Posterior vena cava (tissue), 2 donors: ENCODE measurements at places on chromosomes 3 and 15. TPM values are rescaled to one million over a fixed set of nuclear protein-coding genes. Genes with fewer than 3 reads are reported as not detected.

GRCh38 chr3:196057760-196058331, 24.0 kb downstream of the TFRC start:
- DNase-seq = no peak

DNA sequence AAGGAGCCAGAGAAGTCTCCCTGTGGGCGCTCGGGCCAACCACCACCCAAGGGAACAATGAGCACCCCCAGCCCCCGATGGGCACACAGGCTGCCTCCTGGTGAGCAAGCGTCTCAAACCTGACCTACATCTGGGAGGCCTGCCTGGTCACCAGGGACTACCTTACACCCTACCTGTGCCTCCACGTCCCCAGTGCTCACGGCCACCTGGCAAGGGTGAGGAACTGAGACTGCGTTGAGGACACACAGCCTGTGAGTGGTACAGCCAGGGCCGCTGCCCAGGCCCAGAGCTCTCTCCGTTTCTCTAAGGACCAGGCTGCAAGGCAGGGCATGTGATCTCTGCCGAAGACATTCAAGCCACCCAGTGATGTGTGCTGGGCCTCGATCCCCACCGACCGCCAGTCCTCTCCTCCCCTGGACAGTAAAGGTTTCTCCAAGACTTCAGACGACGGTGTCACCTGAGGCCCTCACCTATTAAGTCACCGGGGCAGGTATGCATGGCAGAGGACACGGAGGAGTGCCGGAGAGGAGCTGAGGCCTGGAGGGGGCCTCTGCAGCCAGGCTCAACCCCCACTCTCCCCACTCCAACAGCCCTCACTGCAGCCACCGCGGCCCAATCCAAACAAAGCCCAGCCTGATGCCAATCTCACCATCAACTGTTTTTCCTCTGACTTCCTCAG, 2.8 kb downstream of the GOLGA8A start:
- DNase-seq = no peak

DNA sequence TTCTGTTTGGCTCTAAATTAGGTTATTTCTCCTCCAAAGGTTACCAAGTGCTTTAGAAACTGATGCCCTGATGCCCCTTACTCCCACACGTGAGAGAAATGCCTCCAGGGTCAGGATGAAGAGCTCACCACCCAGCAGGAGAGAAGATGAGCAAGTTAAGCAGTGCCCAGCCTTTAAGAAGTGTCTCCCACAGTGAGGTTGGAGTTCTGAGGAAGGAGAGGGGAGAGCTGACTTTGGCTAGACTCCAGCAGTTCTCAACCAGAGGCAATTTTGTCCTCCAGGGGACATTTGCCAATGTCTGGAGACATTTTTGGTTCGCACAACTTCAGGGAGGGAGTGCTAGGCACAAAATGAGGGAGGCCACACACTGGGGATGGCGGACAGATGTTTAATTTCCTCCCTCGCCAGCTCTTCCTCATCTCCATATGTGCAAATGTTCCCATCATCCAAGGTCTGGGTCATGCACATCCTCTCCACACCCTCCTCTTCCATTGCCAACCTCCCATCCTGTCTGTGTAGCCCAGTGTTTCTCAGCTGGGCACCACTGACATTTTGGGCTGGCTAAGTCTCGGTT, 50.6 kb upstream of the SLC7A14 start:
- no peak for DNase-seq

DNA sequence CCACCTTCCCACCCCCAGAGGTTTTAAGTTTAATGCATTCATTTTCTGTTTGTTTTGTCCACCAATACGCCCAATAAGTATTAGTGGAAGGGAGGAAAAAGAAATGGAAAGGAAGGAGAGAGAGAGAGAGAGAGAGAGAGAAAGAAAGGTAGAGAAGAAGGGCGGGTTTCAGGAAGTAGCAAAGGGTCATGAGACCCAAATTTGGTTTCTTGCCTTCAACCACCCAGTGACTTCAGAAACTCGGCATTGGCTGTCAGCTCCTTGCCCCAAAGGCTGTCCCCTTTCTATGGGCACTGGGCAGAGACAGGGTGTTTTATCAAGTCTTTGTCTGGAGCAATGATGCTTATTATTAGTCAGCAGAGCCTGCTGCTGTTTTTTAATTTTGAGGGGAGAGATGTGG, 13.5 kb upstream of the NR1D2 start:
- DNase-seq = no peak

- no peak for DNase-seq
Observed at GRCh38 chr15:88419830-88420229, 47.4 kb downstream of the MRPL46 start.

DNA sequence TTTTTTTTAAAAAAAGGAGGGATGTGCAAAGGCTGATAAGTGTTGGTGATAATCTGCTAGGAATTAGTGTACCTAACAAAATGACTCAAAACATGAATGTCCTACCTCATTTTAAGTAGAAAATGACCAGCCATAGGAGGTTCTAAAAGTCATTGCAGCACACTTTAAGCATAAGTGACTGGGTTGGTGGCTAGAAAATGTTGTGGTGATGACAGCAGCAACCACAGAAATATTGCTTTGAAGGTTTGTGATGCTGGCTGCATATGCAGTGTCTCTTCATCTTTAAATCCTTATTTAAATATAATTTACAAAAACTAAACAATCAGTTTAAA, 55.2 kb downstream of the CMSS1 start:
- DNase-seq = no peak

The SLC9A9 gene
- 28.8 TPM for total RNA-seq

The CCNB2 gene
- 0.24 TPM for total RNA-seq

The STAC gene
- total RNA-seq = 2.7 TPM

The CPLX3 gene
- not detected for total RNA-seq

The CMTM8 gene
- total RNA-seq = 3.2 TPM
